ENCODE measurements at places on chromosomes 3 and 15. TPM values are rescaled to one million over a fixed set of nuclear protein-coding genes. Genes with fewer than 3 reads are reported as not detected.

Gene ARPIN
- total RNA-seq = 14.0 TPM

Gene SSR3
- total RNA-seq = 228 TPM

Gene SLCO2A1
- total RNA-seq = 0.47 TPM

Gene SLC35A5
- 22.6 TPM for total RNA-seq

Gene SLC51A
- 0.82 TPM for total RNA-seq

Gene RPL15
- 5,262 TPM for total RNA-seq

Gene BFSP2
- total RNA-seq = not detected
